ENCODE measurements at places on chromosomes 3 and 15. TPM values are rescaled to one million over a fixed set of nuclear protein-coding genes. Genes with fewer than 3 reads are reported as not detected.

DNA sequence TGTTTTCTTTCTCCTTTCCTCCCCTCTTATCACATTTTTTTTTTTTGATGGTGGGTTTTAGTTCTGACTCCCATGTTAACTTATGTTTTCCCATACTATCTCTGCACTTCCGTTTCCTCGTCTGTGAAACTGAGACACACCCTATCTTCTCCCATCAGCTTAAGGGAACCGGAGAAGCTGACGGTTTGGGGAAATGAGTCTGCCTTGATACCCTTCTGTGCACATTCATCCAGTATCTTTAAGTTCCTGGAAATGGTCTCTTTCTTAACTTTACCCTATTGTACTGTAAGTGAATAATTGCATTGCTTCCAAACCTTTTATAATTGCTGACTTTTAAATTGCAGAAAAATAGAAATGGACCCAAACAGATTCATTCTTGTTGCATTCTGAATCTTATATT lies 26.2 kb upstream of the CFAP161 start:
- no peak for DNase-seq

GRCh38 chr3:50542177-50543034 lies 25.1 kb downstream of the C3orf18 start:
- DNase-seq = peak; percentile 38

GRCh38 chr3:186959029-186959624 lies 28.8 kb downstream of the ST6GAL1 start:
- no peak for DNase-seq

- DNase-seq = no peak
Observed at GRCh38 chr3:145015253-145015652, 1043.6 kb downstream of the DIPK2A start.

The CPA3 gene
- total RNA-seq = not detected

DNA sequence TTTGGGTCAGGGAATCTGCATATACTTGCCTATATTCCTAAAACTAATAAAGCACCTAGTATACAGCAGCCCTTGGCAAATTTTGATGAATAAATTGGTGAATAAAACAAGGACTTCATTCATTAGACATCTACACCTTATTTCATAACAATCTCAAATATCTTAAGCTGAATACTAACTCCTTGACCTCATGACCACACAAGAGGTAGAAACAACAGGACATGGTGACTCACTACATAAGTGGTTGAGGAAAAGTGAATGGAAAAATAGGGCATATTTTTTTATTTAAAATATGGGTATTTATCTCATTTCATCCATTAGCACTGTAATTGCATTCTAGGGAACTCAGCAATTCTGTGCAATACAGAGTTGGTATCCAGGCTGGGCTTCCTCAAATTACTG lies 7.8 kb upstream of the STAC start:
- peak; percentile 62 for DNase-seq

The SPINT1 gene
- total RNA-seq = 29.7 TPM
